ENCODE measurements at places on chromosomes 11 and 22. TPM values are rescaled to one million over a fixed set of nuclear protein-coding genes. Genes with fewer than 3 reads are reported as not detected.

The LRFN4 gene
- total RNA-seq, result 42.2 TPM

The TRPM5 gene
- total RNA-seq, result not detected

The SPTBN2 gene
- 0.13 TPM for total RNA-seq

The CDKN1C gene
- total RNA-seq, result 0.43 TPM

The NRIP3 gene
- 12.0 TPM for total RNA-seq
